Activated T-helper 2 cell treated with anti-CD3 and anti-CD28 coated beads, Interferon-gamma antibody, Interleukin-2, Interleukin-4, amounts not matched to agents 10 μg/mL and 5 μg/mL and 100 μg/mL, durations not matched to agents 14 hours and 24 hours and 36 hours (primary cell): ENCODE measurements at places on chromosomes 4 and X. TPM values are rescaled to one million over a fixed set of nuclear protein-coding genes. Genes with fewer than 3 reads are reported as not detected.

Gene LINC00632
- 3.1 and 3.3 TPM in 2 replicates for total RNA-seq

Gene RHOXF2B
- total RNA-seq = not detected in 2 replicates

Gene CENPE
- 36.0 and 36.5 TPM in 2 replicates for total RNA-seq

Gene FREM3
- total RNA-seq = not detected in 2 replicates

DNA sequence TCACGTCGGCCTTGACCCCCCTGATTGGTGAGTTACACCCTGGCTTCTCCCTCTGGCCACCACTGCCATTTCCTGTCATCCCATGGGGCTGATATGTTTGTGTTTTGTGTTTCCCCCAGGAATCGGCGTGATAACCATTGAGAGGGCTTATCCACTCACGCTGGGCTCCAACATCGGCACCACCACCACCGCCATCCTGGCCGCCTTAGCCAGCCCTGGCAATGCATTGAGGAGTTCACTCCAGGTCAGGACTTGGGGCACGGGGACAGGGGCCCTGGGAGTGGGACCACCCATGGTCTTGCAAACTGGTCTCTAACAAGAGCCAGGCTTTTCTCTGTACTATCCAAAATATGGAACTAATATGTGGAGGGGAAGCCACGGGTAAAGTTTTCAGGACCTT is 18.7 kb downstream of the SLC34A2 start:
- H3K36me3 ChIP-seq = no peaks in the 10 kb centered on the region
- no peak overlapping the region for H3K27ac ChIP-seq
- no peak overlapping the region for H3K4me3 ChIP-seq

GRCh38 chr4:8417071-8417614 is 23.4 kb downstream of the ACOX3 start:
- no peak overlapping the region for H3K4me3 ChIP-seq
- peak overlapping the region; percentile 46 for H3K27ac ChIP-seq
- no peaks in the 10 kb centered on the region for H3K27me3 ChIP-seq

GRCh38 chr4:168119100-168119499 is 26.8 kb downstream of the ANXA10 start:
- no peak overlapping the region for H3K4me3 ChIP-seq
- H3K36me3 ChIP-seq = no peaks in the 10 kb centered on the region
- no peak overlapping the region for H3K27ac ChIP-seq
- no peaks in the 10 kb centered on the region for H3K4me1 ChIP-seq

- H3K36me3 ChIP-seq = no peaks in the 10 kb centered on the region
- H3K4me1 ChIP-seq = no peaks in the 10 kb centered on the region
- DNase-seq = no peak
- H3K27ac ChIP-seq = no peak overlapping the region
Measured at GRCh38 chr4:187632260-187632995, 363.1 kb upstream of the ZFP42 start.

DNA sequence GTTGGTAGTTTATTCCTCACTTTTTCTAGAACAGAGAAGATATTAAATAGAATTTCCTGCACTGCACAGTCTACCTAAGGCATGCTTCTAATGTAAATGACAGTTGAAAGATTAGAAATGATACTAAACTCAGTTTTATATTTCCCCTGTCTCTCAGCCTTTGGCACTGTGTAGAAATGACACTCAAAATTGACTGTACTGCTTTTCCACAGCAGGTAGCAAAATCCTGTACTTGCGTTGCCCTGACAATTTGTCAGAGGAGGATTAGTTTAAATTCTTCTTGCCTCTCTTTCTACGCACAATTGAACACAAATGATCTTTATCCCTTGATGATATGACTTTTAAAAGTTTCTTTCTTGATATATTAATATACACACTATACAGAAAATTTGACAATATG is 347.6 kb downstream of the SPOCK3 start:
- H3K27me3 ChIP-seq = no peaks in the 10 kb centered on the region
- DNase-seq = no peak
- H3K36me3 ChIP-seq = no peaks in the 10 kb centered on the region
- no peaks in the 10 kb centered on the region for H3K4me1 ChIP-seq

DNA sequence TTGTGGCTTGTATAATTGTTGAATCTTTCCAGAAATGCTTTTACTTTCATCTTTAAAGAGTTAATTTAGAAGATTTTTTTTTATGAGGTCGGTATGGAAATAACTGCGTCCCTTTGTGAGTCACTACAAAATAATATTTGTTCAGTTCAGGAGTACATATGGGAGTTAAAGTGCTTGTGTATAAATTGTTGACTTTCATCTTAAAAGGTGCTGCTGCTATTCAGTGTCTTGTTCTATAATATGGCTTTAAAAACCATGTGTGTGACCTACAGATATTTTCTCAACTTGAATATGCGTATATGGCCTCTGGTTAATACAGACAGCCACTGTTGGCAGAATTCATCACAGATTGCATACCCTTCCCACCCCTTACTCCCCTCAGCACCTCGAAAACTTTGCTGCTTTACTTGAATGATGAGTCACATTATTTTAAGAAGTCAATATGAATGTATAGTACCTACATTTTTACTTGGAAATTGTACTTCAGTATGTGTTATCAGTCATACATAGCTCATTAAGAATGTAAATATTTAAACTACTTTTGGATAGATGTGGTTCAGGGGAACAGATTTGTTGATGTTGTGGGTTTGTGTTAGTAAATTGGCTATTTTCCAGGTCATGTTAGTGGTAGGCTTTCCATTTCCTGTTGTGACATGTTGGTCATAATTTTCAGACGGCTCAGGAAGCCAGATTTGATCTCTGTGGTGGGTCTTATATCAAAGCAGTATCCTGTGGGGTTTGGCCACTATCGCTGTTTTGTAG is 1.5 kb downstream of the CLCN3 start:
- H3K4me1 ChIP-seq = peaks cover 59% of the 10 kb centered on the region
- peak overlapping the region; percentile 78 for H3K4me3 ChIP-seq
- no peak for DNase-seq
- H3K27ac ChIP-seq = peak overlapping the region; percentile 86
